ENCODE measurements at places on chromosomes 1 and 21.

- DNase-seq = no peak
Measured at GRCh38 chr1:111948209-111949171, 41.0 kb downstream of the KCND3 start.

- no peak for DNase-seq
Measured at GRCh38 chr1:107181253-107181969, 40.6 kb downstream of the NTNG1 start.

GRCh38 chr1:157105988-157106812 is 6.6 kb upstream of the ETV3L start:
- no peak for DNase-seq

- no peak for DNase-seq
Measured at GRCh38 chr1:218493986-218494385, 148.8 kb downstream of the TGFB2 start.

DNA sequence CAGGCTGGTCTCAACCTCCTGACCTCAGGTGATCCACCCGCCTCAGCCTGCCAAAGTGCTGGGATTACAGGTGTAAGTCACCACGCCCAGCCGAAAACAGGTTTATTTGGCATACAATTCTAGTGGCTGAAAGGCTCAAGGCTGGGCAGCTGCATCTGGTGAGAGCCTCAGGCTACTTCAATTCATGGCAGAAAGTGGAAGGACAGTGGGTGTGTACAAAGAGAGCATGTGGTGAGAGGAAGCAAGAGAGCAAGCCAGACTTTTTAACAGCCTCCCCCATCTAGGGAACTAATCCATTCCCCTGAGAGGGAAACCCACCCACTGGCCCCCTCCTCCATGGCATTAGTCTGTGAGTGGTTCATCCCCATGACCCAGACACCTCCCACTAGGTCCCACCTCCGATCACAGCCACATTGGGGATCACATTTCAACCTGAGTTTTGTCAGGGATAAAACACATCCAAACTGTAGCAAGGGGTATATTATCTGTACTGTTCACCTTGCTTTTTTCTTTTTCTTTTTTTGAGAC is 9.5 kb downstream of the BMP8A start:
- no peak for DNase-seq

GRCh38 chr1:243902100-243902499 is 52.1 kb upstream of the AKT3 start:
- no peak for DNase-seq

- no peak for DNase-seq
Measured at GRCh38 chr1:7784492-7785071, 491 bp downstream of the PER3 start.

DNA sequence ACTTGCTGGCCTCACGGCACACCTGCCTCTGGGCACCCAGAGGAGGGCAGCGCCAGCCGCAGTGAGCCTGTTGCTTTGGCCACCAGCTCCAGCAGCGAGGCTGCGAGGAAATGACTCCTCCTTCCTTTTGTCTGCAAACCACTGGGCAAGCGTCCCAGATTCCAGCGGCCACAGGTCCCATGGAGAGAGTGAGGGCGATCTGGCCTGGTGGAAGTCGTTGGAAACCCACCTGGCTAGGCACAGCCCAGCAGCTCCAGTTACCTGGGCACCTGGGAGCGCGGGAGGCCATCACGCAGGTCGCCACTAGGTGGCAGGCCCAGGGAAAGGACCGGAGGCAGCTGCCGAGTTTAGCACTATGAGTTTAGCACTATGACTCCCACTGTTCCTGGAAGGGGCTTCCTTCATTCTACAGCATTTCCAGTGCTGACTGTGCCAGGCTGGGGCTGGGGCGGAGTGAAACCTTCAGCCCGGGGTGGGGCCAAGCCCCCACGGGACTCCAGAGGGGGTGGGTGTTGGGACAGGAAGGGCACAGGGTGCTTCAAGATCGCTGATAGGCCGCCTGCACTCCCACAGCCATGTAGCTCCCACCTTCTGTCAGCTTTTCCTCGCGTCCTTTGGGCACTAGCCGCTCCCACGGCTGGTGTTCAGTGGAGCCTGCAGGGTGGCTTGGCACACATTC is 1.1 kb upstream of the ESPN start:
- DNase-seq = peak; percentile 70

DNA sequence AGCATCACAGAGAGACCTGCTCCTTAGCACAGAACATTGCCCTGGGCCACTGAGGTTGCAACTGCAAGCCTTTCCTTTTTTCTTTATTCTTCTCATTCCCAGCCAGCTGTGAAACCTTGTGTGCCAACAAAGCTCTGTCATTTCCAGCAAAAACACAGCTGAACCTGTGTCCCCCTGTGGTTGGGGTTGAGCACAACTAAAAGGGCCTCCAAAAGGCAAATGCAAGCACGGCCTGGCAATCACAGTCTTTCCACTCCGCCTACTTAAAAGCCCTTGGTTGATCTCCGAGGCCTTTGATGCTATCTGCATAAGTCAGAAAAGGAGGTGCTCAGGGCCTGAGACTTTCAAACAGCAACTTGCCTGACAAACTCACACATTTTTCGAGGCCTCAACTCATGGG is 32.7 kb downstream of the SUSD4 start:
- no peak for DNase-seq

DNA sequence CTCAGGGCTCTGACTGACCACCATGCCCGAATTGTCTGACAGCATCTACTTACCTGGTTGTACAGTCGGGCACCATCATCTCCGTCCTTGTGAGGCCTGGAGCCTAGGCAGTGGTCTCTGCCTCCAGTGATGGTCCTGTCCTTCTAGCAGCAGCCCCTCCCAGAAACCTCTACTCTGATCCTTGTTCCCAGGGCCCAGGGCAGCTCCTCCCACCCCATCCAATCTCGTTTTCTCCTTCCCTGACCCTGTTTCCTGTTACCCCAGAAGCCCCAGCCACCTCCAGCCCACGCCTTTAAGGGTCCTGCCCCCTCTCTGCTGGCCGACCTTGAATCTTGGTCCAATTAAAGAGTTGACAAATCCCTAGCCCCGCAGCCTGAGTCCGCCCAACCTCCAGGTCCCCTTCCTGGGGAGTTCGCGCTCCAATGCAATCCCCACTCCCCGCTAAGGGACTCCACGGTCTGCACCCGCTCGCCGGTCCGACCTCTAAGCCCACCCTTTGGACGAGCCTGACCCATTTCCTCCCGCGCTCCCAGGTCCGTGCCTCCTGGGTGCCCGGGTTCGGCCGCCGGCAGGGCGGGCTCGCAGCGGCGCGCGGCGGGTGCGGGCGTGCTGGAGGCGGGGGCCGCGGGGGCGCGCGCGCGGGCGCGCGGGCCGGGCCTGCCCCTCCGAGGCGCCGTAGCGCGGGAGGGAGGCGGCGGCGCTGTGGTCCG is at the start of gene B4GALT2:
Gene B4GALT2, plus strand, starts transcription at position 660 of the 710 bp plus-strand sequence. CDS start 1,951 bp downstream, outside the sequence.
- DNase-seq = peak; percentile 33

DNA sequence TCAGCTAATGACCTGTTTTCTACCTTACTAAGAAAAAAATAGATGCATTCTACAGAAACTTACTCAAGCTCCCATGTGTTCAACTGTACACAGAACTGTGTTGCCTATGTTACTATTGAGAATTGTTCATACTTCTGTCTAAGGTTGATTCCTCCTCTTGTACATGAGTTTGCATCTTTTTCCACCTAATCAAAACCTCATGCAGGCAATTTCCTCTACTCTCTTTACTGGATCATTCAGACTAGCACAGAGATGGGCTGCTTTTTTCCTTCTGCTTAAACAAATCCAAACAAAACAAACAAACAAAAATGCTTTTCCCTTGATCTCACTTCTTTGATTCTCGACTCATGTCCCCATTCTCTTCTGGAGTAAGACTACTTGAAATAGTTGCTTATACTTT is 58.8 kb upstream of the PTGFR start:
- no peak for DNase-seq

- DNase-seq = no peak
Measured at GRCh38 chr1:212225871-212226302, 59.3 kb upstream of the PPP2R5A start.

DNA sequence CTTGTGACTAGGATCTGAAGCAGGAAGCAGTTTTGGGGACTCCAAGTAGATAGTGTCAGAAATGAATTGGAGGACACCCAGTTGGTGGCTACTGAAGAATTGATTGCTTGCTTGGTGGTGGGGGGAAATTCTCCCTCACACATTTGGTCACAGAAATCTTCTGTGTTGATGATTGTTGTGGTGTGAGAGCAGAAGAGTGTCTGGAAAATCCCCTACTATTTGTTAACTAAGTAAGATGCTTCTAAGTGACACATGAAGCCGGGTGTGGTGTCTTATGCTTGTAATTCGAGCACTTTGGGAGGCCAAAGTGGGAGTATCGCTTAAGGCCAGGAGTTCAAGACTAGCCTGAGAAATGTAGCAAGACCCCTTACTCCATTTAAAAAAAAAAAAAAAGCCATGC is 22.5 kb upstream of the IPP start:
- no peak for DNase-seq

GRCh38 chr1:56696663-56697062 is 51.5 kb downstream of the PRKAA2 start:
- no peak for DNase-seq

- DNase-seq = no peak
Measured at GRCh38 chr1:170252851-170253579, 107.3 kb downstream of the NTMT2 start.

GRCh38 chr1:3779912-3780416 is 7.4 kb downstream of the SMIM1 start:
- no peak for DNase-seq

- no peak for DNase-seq
Measured at GRCh38 chr1:94298861-94299260, 61.5 kb upstream of the ARHGAP29 start.

DNA sequence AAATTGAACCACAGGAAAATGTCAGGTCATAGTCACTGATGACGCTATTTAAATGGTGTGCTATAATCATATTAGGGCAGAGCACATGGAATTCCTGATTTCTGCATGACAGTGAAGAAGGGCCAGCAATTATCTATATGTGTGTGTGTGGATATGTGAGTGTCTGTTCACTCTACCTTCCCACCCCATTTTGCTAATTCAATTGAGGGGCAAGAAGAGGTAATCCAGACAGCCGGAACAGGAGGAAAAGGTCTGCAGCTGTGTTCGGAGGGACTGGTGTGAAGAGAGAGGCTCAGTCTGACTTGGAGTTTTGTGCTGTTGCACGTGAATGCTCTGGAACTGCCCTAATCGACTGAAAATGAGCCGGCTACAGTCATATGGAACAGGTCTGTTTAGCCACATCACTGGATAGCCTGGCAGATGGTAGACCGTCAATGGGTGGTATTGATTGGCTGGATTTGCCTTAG is 5.1 kb upstream of the ELAVL4 start:
- DNase-seq = no peak

DNA sequence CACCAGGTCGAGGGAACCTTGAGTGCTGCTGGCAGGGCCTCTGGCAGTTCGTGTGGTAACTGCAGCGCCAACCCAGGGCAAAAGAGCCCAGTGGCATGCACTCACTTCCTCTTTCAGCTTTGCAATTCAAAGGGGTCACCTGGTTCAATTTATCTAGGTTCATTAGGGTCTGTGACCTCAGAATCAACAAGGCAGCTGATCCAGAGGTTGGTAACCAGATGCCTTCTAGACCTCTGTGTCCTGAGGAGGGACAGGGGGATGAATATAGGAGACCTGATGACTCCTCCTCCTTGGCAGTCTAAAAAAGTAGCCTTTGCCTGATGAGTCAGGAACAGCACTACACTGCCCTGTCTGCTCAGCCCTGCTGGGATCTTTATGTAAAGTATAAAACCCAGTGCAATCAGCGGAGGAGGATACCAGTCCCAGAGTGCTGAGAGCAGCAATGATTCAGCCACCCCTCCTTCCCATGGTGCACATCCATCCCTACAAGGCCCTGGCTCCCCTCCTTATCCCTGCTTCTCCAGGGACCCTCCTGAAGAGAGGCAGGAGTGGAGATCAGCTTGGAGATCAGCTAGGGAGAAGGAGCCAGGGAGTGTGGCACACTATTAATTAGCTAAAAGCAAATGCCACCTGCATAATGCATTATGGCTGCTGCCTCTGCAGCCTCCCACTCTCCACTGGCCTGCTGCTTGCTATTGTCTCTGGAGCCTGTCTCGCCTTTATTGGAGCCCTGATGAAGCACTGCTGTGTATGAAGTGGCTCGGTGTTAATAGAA is 11.2 kb upstream of the FMOD start:
- DNase-seq = no peak

GRCh38 chr1:115184260-115184950 is 95.1 kb upstream of the TSPAN2 start:
- no peak for DNase-seq

Measured in stimulated activated naive CD8-positive, alpha-beta T cell treated with anti-CD3 and anti-CD28 coated beads, Interleukin-15, amount 100 ng/mL, for 72 hours (primary cell).